ENCODE measurements at places on chromosomes 3 and 15.

DNA sequence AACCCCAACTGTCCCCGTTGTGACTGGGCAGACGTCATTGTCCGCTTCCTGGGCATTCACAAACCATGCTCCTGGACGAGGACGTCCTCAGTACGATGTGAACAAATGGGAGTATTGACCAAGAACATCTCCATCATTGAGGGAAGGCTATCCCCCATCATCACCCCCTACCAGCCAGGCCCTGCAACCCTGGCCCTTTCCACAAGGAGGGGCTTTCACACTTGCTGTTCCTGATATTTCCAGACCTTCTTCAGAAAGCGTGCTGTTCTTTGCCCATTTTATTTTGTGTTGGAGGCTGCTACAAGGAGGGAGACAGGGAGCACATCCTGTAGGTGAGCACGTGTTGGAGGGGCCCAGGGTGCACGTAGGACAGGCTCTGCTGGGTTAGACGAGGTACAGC lies 277.0 kb upstream of the LRRC3B start:
- DNase-seq, result no peak

GRCh38 chr3:55402886-55403609 lies 84.1 kb downstream of the WNT5A start:
- DNase-seq, result no peak

GRCh38 chr15:76006136-76006778 lies 6.0 kb downstream of the NRG4 start:
- peak; percentile 63 for DNase-seq

- no peak for DNase-seq
These were observed 17.1 kb upstream of the U2SURP start for GRCh38 chr3:142984255-142984654.

DNA sequence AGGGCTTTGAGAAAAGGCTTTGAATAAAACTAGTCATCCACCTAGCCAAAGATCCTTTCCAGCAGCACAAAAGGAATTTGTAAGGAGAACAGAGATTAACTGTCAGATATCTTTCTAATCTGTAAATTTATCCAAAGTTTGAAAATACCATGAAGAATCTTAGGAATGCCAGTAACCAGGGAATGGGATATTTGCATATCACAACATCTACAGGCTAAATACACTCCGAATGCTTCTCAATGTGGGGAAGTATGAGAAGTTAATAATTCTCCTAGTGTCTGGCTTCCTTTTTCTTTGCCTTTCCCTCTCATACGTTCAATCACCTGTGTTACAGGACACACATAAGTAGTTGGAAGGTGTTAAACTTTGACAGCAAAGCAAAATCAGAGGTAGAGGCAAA lies 7.8 kb downstream of the ANAPC13 start:
- no peak for DNase-seq

GRCh38 chr15:63600616-63601025 lies 3.4 kb downstream of the FBXL22 start:
- peak; percentile 7 for DNase-seq

GRCh38 chr3:57949344-57949743 lies 58.9 kb upstream of the FLNB start:
- DNase-seq, result no peak

GRCh38 chr3:61073566-61074165 lies 177.6 kb downstream of the FHIT start:
- DNase-seq, result no peak

GRCh38 chr3:99163314-99163713 lies 261.8 kb upstream of the DCBLD2 start:
- no peak for DNase-seq

DNA sequence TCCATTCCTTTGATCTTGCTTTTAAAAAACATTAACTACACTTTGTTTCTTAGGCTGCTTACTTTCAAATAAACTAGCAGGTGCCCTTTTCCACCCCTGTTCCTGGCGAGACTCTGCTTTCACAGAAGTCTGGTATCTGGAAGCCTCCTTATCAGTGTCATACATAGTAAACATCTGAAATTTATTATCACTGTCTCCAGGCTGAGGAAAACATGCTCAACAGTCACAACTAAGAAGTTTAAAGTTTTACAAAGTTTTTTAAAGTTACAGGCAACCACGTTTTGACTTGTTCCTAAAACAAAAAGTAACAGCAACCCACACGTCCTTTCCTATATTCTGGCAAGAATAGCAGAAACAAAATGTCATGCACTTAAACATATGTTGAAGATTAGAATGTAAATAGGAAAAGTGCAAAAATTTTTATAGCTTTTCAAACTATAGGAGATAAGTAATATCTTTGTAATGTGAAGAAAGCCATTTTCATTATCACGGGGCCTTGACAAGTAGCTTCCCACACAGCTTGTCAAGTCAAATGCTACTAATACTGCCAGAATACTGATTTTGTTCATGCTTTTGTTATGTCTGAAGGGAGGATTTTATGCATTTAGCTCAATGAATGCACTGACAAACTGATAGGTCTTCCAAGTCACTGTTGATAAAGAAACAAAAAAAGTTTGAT lies 275.2 kb upstream of the KCNMB2 start:
- no peak for DNase-seq
